ENCODE measurements at places on chromosomes 12 and 14. TPM values are rescaled to one million over a fixed set of nuclear protein-coding genes. Genes with fewer than 3 reads are reported as not detected.

The PLBD2 gene
- total RNA-seq: 25.9 TPM

The CLEC4C gene
- total RNA-seq: not detected

The VSIG10 gene
- total RNA-seq: 17.6 TPM

The BCL2L14 gene
- not detected for total RNA-seq

The MIPOL1 gene
- 2.6 TPM for total RNA-seq

The BEGAIN gene
- 11.8 TPM for total RNA-seq

The CELA1 gene
- total RNA-seq: not detected

The FAM222A gene
- 3.8 TPM for total RNA-seq

The OR10G2 gene
- not detected for total RNA-seq

The KRT85 gene
- not detected for total RNA-seq

Measured in A549 treated with RU486 at 1 μM for 4 hours (cell line).